ENCODE measurements at places on chromosomes 1 and 21.
A peak's percentile ranks its signal among the peaks of the same experiment; 100 is the strongest.

GRCh38 chr1:184027826-184028695 lies 9.5 kb downstream of the COLGALT2 start:
- no peak for DNase-seq

- no peak for DNase-seq
Measured at GRCh38 chr21:41023936-41024335, 144.0 kb upstream of the BACE2 start.

GRCh38 chr1:40302475-40302874 lies 14.6 kb downstream of the COL9A2 start:
- DNase-seq: no peak

DNA sequence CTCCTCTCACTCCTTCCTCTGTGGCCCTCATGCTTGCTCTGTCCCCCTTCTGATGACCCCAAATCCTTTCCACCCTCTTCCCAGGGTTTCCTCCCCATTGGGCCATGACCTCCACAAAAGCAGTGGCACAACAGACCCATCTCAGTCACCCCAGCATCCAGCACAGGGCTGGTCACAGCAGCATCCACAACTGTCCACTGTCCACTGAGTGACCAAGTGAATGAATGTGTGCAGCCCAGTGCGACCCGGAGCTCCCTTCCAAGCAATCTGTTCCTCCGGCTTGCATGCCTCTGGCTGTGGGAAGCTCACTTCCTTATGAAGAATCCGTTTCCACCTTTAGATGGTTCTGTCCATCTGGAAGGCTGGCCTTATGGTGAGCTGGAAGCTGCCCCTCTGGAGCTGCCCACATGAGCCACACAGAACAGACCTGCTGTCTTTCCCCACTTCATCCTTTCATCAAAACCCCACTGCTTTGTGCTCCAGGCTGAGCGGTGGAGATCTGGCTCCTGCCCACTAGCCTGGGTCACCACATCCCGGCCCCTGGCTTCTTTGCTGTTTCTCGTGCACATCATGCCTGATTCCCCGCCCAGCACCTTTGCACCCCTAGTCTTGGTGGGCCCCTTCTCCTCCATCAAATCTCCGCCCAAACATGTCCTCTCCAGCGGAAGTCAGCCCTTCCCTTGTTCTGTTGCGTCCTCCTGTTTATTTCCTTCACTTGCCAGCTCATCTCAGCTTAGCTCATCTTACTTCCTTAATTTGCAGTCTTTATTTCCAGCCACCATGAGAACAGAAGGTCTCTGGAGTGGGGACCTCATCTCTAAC lies 56.4 kb downstream of the EDN2 start:
- DNase-seq: no peak

- DNase-seq: no peak
Measured at GRCh38 chr1:84434801-84435549, 36.7 kb downstream of the DNASE2B start.

- no peak for DNase-seq
Measured at GRCh38 chr1:23793861-23794731, 3.2 kb downstream of the LYPLA2 start.

DNA sequence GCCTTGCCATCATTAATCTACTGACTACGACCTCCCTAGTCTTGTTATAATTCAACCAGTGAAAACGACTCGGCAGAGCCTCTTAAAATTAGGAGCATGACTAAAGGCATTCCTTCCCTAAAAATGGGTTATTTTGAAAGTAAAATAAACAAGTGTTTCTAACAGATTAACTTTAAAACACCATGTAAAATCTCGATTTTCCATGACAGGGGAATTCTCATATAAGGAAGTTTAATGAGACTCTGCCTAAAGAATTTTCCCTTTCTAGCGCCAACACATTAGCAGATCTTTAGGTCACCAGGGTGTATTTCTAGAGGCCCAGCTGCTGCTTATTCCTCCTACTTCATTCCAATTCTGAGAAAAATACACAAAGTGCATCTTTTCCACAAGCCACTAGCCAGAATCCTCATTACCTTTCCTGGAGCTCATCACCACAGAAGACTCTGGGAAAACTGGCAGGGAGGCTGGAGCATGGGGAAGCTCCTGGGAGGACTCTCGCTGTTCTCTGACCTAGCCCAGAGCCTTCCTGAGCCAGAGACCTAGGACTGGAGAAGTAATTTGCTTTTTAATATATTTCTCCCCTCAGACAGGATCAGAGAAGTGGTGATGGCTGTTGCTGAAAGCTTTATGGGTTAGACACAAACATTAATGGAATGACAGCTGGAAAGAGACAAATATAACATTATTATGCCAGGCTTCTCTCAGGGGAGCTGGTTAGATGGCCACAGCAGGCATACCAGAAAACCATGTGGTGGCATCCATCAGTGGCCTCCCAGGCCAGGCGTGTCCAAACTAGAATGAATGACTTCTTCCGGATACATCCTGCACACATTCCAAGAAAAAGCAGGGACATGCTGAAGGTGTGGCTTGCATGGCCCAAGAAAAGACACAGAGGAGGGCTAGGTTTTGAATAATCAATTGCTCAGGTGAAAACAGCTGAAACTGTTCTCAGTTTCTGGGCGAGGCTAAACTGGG lies 63.6 kb upstream of the CTTNBP2NL start:
- DNase-seq: no peak

DNA sequence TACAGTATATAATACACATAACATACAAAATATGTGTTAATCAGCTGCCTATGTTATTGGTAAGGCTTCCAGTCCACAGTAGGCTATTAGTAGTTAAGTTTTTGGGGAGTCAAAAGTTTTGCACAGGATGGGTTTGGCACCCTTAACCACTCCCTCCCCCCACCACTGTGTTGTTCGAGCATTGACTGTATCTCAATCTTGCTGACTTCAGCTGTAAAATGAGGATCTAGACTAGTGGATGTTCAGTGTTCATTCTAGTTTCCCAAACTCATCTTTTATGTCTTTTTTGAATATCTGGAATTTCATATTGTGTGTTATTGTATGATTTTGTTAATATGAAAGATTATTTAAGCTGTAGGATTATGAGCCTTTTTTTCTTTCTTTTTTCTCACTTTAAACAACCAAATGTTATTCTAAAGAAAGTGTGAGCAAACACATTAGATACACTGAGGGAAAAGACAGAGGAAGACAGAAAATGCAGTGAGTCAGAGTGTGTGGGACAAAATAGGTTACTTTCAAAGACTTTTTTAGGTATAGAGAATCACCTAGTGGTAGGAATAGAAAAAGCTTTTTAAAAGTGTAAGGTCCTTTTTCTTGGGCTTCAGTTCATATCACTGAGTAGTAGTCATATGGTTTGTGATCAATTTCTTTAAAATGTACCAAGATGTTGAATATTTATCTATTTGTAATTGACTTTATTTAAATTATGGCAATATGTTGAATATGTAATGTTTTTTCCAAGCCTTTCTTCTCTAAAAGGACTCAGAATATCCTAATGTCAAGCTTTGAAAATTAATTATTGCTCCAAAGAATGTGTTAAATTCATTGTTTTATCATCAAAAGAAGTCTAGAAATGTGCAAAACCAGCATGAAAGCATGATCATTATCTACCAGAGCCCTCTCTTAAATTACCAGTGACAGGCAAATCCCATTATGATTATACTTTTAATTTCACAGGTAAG lies 17.9 kb upstream of the CENPF start:
- DNase-seq: no peak

DNA sequence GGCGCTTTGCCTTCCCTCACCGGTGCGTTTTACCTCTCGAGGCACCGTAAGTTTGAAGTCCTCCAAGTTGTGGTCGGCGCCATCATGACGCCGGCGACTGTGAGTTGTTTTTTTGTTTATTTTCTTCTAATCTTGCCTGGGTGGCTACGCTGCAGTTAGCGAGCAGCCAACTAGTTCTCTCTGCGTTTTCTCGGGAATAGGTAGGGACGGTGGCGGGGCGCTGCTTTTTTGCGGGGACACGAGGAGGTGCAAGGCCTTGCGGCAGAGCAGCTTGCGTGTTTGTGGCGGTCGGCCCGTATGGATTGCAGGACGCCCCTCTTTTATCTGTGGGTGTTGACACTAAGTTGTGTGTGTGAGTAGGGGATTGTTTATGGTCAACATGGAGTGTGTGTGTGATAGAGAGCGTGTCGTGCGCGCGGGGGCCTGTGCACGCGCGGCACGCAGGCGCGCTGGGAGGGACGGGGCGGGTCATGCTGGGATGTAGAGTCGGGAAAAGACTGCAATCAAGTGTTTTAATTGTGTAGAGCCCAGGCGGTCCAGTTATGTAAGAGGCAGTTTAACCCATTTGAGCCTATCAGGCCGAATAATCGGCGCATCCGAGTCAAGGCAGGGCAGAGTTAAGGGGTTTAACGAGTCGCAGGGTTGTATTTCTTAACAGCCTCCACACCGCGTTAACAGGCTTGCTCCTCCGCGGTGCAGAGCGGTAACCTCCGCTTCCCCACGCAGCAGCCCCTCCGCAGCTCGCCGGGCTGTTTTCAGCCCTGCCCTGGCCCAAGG lies 1.2 kb upstream of the NEGR1 start:
- DNase-seq: peak; percentile 6

DNA sequence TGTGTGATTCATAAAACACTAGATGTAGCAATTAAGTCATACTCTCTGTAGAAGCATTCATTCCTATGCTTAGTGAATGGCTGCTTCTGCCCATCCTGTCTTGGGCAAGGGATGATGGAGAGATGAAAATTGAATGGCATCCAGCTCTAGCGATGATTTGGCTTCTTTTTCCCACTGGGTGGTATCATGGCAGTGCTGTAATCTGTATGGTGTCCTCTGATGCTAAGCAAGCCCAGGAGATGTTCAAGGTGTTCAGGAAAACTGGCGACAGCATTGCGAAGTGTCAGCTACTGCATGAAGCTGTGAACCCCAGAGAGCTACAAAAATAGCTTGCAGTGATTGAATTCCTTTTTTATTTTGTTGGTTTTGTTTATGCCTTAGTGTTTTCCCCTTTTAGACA lies 48.9 kb upstream of the LEPR start:
- no peak for DNase-seq

GRCh38 chr1:248189026-248189425 lies 8.0 kb upstream of the OR2M3 start:
- DNase-seq: no peak

DNA sequence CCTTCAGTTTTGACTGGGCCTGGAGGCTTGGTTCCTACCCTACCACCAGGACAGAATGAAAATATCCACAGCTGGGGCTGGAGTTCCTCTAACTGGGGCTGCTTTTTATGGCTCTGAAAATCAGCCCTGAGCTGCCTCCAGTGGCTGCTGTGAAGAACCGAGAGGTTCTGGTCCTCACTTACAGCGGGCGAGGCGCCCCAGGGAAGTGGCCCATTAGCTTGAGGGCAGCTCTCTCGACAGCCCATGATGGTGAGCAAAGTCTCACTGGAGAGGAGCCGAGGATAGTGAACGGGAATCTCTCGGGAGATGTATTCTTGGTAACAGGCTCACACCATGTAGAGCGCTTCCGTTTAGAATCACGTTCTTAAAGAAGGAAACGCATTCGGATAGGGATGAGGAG lies 459.7 kb downstream of the KIF26B start:
- no peak for DNase-seq

- no peak for DNase-seq
Measured at GRCh38 chr1:101431956-101432510, 195.2 kb downstream of the S1PR1 start.

DNA sequence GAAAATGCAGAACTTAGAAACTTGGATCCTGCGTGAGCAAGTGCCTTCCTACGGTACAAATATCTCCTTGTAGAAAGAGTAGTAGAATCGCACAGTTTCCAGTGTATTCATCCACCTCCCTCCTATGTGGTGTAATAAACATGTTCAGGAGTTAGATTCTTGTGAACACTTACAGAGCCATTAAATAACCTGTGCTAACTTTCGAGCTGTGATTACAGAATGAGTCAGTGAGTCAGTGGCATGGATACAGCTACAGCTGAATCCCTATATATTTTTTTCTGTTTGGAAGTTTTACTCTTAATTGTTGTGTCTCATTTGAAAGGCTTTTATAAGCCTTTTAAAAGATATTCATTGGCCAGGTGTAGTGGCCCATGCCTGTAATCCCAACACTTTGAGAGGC lies 148.7 kb downstream of the EDEM3 start:
- DNase-seq: no peak

DNA sequence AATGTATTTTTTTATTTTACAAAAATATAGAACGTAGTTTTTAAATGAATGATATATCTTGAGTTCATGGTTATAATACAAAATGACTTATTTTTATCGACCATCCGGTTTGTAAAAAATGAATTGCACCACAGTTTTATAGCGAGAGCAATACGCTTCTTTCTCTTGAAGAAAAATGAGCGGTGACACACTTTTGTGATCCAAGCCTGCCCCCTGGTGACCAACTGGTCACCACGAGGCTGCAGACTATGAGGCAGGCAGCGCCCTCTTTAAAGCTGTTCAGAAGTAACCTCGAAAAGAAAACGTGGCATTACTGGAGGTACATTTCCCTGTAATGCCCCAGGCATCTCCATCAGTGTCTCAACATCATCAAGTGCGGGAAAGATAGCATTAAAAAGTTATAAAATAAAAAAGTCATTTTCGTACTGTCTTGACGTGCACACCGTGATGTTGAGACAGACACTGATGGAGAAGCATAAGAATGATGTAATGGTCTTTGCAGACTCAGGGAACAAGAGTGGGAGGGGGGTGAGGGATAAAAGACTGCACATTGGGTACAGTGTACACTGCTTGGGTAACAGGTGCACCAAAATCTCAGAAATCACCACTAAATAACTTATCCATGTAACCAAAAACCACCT lies 734.2 kb upstream of the ADAMTS5 start:
- DNase-seq: peak; percentile 1

- DNase-seq: no peak
Measured at GRCh38 chr1:201902198-201902597, 13.5 kb downstream of the SHISA4 start.

- no peak for DNase-seq
Measured at GRCh38 chr1:209705033-209705598, 470 bp downstream of the HSD11B1 start.

- DNase-seq: no peak
Measured at GRCh38 chr1:85417876-85418275, 47.1 kb downstream of the DDAH1 start.

DNA sequence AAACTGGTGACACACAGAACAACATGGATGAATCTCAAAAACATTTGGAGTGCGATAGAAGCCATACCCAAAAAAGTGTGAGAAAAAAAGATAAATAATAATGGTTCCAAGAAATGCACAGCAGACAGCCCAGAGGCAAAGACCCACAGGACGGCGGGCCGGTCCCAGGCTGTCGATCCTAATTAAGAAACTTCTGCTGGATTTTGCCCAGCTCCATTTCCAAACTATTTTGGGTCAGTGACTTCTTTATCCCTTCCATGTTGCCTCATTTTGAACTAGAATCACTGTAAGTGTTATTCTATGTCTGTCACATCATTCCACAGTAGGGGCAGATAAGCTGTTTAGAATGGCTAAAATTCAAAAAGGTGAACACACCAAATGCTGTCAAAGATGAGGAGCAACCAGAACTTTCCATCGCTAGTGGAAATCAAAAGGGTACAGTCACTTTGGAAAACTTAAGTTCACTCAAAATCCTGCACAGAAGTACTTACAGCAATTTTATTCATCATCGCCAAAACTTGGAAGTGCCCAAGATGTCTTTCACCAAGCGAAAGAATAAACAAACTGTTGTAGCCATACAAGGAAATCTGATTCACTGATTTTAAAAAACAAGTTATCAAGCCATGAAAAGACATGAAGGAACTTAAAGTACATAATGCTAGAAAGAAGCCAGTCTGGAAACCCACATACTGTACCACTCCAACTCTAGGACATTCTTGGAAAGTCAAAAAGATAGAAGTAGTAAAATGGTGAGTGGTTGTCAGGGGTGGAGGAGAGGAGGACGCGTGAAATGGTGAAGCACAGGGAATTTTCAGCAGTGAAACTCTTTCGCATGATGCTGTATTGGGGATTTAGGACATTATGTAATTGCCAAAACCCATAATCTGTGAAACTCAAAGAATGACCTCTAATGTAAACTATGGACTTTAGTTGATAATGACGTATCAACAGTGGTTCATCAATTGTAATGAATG lies 7.5 kb downstream of the NBPF1 start:
- no peak for DNase-seq
